ENCODE measurements at places on chromosomes 12 and 14. TPM values are rescaled to one million over a fixed set of nuclear protein-coding genes. Genes with fewer than 3 reads are reported as not detected.

DNA sequence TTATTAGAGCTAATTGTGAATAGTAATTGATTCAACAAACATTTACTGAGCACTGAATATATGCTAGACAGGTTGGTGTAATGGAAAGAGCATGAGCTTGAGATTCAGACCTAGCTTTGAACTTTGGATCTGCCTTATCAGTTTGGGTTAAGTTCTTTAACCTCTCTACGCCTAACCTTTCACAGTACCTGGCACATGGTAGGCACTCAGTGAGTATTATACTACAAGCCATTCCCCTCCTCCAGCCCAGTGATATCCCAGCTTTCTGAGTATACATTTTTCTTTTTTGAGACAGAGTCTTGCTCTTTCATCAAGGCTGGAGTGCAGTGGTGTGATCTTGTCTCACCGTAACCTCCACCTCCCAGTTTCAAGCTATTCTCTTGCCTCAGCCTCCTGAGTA, 32.0 kb downstream of the FAM177A1 start:
- DNase-seq, result no peak

GRCh38 chr14:93369713-93370266, 22.8 kb downstream of the COX8C start:
- no peak for DNase-seq

DNA sequence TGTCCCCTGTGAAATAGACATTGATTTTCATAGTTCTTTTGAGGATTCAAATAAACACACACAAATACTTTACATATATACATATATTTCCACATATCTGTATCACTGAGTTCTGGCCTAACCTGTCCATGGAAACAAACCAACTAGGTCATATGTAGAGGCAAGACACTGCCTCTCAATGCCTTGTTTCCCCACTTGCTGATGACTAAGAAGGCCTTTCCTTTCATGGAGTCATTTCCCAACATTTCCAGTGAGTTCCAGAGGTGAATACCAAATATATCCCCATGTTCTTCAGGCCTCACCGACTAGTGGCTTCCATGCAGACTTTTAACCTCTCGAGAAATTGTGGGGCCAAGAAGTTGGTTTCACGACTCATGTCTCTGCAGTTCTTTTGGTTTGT, 120.8 kb downstream of the DNAI7 start:
- no peak for DNase-seq

GRCh38 chr12:1691123-1692007, 495 bp downstream of the ADIPOR2 start:
- peak; percentile 49 for DNase-seq

The AP1G2 gene
- 508 TPM for total RNA-seq

The SOX5 gene
- total RNA-seq, result 9.8 TPM

DNA sequence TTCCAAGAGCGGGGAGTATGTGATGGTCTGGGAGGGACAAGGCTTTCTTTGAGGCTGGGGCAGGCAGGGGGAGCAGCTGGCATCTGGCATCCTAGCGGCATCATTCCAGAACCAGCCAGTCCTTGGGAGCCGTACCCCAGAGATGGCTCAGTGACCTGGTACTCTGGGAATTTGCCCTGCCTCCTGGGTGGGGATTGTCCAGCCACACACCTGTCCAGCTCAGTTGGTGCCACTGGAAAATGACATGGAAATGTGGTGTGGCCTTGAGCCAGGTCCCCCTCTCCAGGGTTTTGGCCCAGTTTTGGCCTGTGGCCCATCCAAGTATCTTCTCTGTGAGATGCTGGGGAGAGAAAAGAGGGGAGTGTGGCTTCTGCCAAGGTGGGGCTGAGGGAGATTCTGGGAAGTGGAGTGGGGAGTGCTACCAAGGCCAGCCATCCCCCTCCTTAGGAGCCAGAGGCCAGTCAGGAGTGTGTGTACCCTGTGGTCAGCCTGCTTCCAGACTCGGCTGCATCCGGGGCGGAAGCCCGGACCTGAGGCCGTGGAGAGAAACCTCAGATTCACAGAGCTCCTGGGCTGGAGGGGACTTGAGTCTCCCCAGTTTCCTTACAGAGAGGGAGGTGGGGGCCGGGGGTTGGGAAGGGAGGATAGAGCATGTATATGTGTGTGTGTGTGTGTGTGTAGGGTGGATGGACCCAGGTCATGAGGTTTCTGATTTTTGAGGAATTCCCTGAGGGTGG, 14.7 kb upstream of the KRT80 start:
- DNase-seq, result no peak

The TAS2R9 gene
- total RNA-seq, result not detected

The FRMD6 gene
- 13.0 TPM for total RNA-seq

DNA sequence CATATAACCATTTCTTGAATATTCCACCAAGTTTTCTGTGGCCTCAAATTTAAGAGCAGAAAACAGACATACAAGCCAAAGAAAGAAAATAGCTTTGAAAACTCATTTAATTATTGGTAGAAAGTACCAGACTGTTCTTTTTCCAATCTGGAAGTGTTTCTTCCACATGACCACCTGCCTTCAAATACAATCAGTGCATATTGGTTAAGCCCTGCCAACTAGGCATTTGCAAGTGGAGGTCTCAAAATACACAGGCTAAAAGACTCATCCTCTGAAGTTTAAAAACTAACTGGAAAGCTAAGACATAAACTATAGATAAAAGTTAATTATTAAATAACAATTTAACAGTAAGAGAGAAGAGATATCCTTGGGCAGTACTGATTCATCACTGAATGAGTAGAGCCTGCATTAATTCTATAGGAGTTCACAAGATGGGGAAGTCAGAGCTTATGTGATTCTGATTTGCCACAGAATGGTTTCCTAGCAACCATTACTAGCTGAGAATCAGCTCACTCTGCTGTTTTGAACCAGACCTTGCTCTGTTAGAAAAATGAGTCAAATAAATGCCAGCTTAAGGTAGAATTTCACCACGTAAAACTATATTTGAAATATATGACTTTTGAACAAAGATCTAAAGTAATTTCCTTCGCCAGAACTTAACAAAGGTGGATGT, 433.8 kb downstream of the FUT8 start:
- DNase-seq, result no peak

GRCh38 chr12:1820896-1821291, 529 bp downstream of the LRTM2 start:
- no peak for DNase-seq

- DNase-seq, result peak; percentile 94
These were observed at the start of gene LARP4 for GRCh38 chr12:50400638-50401499. Gene LARP4 (plus strand): TSS chr12:50400885. CDS start chr12:50401011, 126 bp downstream.

The ZC3H14 gene
- 103 TPM for total RNA-seq

The KCNMB4 gene
- 10.9 TPM for total RNA-seq

DNA sequence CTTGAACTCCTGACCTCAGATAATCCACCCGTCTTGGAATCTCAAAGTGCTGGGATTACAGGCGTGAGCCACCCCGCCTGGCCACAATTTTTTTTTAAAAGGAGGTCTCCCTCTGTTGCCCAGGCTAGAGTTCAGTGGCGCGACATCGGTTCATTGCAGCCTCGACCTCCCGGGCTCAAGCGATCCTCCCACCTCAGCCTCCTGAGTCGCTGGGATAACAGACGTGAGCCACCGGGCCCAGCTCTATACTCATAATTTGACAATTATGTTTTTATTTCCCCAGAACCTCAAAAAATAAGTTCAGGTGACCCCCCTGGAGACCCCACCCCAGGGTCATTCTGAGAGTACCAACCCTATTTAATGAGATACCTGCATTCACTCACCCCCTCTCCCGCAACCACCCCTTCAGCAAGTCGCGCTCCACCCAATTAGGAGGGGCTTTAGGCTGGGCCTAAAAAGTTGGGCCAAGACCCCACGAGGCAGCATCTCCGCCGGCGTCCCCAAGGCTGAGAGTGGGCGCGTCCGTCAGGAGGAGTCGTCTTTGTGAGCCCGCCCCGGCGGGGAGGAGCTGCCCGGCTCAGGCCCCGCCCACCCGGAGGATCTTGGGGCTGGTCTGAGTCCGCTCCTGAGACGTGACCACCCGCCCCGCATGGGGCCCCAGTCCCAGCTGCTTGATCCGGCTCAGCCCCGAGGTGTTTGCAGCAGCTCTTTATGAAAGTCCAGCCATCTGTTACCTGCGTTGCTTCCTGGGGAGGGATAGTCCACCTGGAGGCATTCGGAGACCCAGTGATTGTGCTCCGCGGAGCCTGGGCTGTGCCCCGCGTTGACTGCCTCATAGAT, at the start of gene ANKRD33:
Gene ANKRD33, plus strand, starts transcription at position 628 of the 840 bp plus-strand sequence. Its CDS starts 84 bp downstream, at position 712.
- DNase-seq, result peak; percentile 55

DNA sequence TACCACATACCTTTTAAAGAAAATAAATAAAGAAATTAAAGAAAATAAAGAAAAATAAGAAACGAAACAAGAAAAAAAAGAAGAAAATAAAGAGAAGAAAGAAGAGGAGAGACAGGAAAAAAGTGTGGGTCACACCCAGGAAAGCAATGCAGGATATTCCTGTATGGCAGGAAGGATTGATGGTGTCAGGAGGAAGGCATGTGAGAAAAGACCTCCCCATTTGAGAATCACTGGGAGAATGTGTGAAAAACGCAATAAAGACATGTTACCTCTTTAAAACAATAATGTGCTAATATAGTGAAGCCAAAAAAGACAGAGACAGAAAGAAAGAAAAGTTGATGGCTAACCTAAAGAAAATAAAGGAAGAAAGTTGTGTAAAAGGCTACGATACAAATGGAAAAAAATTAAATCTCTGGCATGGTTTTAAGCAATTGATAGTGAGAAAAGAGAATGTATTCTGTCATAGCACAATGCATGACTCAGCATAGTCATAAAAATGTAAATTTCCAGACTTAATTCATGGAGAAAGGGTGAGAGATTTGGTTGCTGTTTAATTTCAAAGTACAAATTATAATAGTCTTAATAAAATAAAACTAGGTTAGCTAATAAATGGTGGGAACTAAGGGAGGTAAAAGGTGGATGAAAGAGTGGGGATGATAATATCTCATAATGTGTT, 24.3 kb upstream of the FOXG1 start:
- DNase-seq, result no peak

DNA sequence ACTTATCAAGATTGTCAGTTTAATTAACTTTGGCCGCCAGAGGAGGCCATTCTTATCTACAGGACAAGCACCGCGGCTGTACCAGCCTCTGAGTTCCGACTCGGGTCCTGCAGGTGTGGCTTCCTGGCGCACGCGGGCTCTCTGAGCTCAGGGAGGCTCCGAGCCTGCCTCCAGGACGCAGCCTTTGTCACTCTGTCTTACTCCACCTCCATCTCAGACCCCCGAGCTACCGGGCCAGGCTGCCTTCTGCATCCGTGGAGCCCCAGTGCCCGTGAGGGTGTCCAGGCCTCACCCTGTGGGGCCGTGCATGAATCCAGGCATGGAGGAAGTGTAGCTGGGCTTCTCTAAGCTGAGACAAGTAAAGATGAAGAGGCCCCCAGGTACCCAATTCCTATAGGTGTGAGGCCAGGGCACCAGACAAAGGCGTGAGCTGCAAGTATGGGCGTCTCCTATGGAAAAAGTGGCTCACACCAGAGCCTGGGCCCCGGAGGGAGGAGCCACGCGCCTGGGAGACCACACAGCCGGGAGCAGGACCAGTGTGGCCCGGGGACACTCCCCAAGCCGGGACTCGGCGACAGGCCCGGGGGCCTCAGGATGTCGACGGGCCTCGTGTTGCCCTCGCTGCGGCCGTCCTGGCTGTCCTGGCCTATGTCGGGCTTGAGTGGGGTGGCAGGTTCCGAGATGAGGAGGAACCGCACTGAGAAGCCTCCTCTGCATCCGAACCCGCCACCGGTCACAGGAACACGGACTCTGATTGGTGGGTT, 42.8 kb downstream of the NOC4L start:
- DNase-seq, result no peak

The GPR162 gene
- 3.1 TPM for total RNA-seq

The PIWIL1 gene
- total RNA-seq, result not detected

- no peak for DNase-seq
These were observed 27.3 kb downstream of the RASAL1 start for GRCh38 chr12:113108308-113108707.

DNA sequence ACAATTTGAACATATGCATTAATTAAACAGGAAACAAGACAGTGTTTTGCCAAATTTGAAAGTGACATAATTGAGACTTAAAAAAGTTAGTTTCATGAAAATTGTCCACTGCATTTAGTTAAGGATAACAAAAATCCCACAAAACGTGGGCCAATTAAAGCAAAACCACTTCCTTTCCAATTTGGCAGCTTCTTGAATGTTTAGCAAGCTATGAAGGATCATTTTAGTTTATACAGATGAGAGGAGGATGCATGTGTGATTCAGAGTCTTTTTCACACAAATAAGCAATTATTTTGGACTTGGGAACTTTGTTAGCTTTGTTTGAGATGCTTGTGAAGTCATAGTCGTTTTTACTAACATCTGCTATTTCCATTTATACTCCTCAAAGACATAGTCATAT, 109.6 kb downstream of the ATXN7L3B start:
- DNase-seq, result no peak

The KRT75 gene
- not detected for total RNA-seq

DNA sequence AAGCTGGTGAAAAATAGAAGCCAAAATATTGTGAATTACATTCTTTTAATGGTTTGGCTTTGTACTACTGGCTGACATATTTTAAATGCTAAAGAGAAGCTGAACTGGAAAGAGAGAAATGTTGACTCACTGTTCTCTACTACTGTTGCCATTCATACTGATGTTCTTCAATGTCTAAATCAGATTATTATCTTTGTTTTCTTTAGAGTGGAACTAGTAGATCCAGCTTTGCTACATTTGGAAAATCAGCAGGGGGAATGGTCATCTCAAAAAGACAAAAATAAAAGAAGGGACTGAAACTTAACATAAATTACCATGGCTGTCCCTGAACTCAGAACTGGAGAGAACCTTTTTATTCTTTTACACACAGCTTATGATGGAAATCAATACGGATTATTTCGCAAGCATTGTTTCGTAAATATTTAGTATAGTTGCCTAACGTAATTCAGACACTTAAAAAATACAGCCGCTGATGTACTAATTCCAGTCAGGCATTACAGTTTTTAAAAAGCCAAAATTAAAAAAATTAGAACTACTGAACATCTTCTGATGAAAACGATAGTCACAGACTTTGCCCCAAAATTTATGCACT, 76.3 kb upstream of the OTX2 start:
- no peak for DNase-seq

DNA sequence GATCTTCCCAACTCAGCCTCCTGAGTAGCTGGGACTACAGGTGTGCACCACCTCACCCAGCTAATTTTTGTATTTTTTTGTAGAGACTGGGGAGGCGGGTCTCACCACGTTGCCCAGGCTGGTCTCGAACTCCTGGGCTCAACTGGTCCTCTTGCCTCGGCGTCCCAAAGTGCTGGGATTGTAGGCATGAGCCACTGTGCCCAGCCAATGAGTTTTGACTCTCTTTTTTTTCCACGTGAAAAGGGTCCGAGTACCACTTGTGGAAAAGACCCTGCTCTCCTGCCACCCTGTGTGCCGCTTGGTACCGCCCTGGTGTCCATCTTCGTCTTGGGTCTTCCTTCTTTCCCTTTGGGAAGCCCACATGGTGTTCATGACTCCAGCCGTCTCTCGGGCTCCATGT, 17.6 kb downstream of the TEDC1 start:
- DNase-seq, result no peak

GRCh38 chr14:100333311-100333710, 10.2 kb downstream of the SLC25A47 start:
- no peak for DNase-seq

The ITPK1 gene
- total RNA-seq, result 156 TPM

All from transverse colon (tissue), 4 donors.